Inflammatory macrophage (primary cell): ENCODE measurements at places on chromosomes 12 and 14.

DNA sequence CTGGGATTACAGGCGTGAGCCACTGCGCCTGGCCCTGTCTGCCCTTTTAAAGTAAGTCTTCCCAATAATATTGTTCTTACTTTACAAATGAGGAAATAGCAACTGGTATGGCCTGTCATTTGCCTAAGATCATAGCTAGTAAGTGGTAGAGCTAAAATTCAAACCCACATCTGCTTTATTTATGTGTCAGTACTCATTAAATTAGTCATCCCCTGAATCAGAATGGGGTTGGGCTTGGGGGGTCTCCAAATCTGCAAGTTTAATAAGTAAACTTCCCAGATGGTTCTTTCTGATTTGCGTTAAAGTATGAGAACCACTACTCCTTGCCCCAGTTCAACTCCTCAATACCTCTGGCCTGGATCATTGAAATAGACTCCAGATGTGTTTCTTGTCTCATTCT is 96.2 kb downstream of the FAR2 start:
- DNase-seq, result peak; percentile 30

DNA sequence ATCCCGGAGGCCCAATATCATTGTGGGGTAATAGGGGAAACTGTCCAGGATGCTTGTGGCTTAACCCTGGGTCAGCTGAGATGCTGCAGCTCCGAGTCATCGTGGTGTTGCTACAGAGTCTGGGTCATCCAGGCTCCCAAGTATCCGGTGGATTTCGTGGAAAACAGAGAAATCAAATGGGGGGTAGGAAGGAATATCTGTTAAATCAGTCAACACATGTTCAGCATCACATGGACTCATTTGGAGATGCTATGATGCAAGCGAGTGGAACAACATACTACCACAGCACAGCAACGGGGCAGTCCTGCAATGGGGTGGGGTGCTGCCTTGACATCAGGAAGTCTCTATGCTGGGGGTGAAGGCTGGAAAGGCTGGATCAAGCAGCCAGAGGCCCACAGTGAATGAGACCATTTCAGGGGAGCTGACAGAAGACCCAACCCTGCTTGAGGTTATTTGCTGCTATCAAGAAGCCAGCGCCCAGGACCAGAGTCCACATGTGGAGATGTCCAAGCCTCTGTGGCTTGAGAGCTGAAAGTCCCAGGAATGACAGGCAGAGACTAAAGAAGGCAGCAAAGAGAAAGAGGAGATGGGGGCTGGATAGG is 22.9 kb downstream of the VDR start:
- peak; percentile 96 for DNase-seq

DNA sequence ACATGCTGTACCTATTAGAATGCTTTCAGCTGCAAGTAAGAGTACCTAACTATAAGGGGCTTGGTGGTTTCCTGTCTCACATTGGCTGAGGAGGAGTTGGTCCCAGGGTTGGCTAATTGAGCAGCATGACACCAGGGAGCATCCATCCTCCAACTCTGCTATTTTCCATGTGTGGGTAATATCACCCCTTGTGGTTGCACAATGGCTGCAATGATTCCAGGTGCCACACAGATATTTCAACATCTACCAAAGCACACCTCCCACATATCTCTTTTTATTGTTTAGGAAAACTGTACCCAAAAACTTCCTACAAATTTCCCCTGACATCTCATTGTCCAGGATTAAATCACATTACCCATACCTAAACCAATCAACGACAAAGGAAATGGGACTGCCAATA is 118.0 kb upstream of the EEA1 start:
- no peak for DNase-seq

DNA sequence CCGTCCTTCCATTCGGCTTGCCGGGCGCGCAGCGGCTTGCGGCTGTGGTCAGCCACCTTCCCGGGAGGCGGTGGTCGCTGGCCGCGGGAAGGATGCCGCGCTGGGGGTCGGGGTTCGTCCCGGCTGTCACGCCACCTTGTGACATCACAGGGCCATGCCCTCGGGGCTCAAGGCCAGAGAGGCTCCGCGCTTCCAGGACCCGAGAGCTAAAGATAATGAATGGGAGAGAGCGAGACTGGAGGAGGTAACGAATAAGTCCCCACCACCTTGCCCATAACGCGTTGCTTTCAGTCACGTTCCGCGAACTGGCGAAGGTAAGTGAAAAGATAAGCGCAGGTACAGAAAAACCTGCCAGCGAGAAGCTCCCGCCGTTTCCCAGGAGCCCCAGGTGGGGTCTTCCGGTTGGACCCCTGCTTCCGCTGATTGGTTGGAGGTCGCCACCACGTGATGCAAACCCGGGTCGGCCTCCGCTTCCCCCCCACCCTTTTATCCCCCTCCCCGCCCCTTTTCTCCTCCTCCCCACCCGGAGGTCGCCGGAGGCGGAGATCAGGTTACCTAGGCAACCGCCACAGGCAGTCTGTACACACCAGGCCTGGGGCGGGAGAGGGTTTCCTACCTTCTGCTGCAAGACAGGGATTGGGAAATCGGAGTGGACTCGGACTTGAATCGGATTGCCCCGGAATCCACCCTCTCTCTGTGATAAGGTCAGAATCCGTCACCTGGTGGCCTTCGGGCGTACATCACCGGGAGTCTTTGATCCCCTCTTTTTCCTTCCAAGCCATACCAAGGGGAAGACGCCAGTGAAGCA is at the start of gene LRRC9:
LRRC9 (plus strand) TSS at position 575 of the 808 bp plus-strand sequence.
- DNase-seq, result peak; percentile 2

DNA sequence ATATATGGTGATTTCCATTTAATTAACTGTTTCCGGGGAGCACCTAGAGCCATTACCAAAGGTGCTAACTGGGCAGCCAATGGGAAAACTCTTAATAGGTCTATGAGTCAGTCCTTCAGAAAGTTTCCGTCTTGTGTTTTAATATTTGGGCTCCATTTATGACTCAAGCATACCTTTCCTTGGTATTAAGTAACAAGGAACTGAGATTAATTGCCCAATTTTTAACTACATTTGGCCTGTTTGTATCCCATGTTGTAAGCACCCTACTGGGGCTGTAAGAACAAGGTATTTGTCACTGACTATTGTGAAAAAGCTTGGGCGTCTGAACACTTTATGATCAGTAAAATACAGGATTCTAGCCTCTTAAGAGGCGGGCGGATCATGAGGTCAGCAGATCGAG is 62.8 kb upstream of the FOXN3 start:
- peak; percentile 90 for DNase-seq
